ENCODE measurements at places on chromosomes 2 and 18.
A peak's percentile ranks its signal among the peaks of the same experiment; 100 is the strongest.

DNA sequence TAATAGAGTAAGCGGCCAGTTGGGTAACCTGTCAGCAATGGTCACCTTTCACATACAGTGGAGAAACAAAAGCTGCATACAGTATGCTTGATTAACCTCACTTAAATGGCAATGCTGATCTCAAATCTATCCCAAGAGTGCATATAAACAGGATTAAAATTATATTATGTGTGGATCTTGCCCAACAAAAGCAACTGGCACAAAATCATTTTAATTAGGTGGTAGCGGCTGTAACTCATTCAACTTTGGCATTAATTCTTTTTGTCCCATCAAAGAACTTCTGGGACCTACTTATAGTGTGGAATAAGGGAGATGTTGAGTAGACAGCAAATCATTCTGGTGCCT, 167.8 kb upstream of the VRK2 start:
- peak; percentile 4 for DNase-seq

GRCh38 chr2:172058660-172059059, 26.6 kb upstream of the DLX1 start:
- DNase-seq, result no peak

DNA sequence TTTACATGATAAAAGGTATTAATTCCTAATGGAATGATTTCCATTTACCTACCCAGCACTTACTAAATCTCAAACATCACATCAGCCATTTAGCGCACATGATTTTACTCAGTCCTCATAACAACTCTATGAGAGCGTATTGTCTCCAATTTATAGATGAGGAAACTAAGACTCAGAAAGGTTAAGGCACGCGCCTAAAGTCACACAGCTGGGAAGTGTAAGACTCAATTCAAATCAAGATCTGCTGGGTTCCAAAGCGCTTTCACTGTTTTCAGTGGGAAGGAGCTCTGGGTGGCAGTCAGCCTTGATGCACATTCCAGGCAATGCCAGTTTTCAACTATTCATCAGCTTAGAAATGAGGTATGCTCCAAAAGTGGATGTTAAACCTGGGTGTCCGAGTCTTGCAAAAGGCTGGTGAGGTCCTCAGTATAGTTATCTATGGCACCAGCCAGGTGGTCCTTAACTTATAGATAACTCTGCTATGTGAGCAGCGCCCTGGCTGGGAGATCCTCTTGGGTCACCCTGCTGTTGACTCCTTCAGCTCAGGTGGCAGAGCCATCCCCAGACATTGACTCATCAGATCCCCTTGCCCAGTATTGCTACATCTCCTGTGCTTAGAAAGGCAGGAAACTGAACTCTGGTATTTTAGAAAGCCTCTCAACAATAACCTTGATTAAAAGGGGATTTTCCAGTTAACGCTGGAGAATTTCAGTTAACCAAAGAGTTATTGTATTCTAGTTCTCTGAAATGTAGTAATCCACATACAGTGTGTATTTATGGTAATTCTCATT, 47.1 kb downstream of the SLC4A1AP start:
- DNase-seq, result no peak

DNA sequence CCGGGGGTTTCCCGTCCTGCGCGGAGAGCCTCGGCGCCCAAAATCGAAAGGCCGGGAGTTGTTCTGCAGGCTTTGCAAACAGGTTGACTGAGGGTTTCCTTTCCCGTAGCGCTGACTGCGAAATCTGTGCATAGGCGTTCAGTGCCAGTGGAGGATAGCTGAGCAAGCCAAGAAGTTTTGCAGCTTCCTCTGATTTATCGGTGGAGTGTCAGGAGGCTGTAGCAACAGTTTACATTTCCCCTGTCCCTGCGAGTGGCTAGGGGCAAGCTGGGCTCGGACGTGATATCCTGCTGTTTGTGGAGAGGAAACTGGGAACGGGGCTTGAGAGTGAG, 694 bp downstream of the THSD7B start:
- DNase-seq, result no peak

DNA sequence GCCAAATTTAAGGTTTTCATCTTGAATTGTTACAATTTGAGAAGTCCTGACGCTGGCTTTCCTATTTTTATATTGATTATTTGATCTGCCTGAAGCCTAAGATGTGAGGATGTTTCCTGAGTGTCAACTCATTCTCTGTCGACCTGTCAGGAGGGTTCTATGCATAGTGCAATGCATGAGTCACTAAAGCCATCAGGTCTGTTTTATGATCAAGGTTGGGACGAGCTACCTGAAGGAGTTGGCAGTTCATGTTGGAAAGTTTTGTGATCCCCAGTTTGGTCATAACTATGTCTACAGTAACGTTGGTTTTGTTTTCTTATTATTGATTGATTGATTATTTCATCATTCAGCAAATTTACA, 71.2 kb downstream of the NABP1 start:
- no peak for DNase-seq

GRCh38 chr2:132404056-132404455, 12.5 kb upstream of the GPR39 start:
- DNase-seq, result no peak

GRCh38 chr2:189821953-189822748, 37.9 kb downstream of the PMS1 start:
- no peak for DNase-seq

DNA sequence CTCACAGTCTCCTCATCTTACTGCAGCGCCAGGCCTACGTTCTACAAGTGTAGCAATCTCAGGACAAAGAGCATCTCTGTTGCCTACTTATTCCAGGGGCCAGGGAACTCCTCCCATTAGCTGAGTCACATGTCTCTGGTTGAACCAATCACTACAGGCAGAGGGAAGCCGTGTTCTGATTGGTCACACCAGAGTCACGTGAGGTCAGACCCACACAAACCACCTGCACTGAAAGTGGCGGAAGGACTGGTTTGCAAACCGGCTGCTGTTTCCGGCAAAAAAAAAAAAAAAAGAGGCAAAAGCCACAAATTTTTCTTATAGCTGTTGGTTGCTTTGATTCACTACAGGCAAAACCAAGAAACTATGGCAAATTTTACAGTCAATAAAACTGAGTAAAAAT, 21.9 kb upstream of the USP14 start:
- no peak for DNase-seq

GRCh38 chr2:29923110-29923721, 1.8 kb upstream of the ALK start:
- no peak for DNase-seq

GRCh38 chr2:134351899-134352298, 98.0 kb downstream of the MGAT5 start:
- no peak for DNase-seq

- no peak for DNase-seq
Observed at GRCh38 chr18:23257137-23257536, 121.9 kb downstream of the CABLES1 start.

DNA sequence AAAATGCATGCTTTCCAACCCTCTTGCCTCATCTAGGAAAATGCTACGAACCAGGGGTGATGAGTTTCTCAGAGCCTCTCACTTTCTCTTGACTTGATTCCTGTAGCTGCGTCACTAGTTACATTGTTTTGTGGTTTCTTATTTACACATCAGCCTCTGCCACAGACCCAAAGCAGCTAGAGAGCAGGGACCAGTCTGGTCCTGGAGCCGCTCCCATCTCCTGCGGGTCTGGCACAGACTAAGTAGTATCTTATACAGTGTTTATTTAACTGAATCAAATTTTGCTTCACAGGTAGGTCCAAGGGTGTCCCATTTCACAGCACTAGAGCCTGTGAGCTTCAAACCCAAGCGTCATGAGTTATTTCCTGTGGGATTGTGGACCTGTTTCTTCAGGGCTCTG, 310.5 kb downstream of the MYCN start:
- DNase-seq, result no peak

DNA sequence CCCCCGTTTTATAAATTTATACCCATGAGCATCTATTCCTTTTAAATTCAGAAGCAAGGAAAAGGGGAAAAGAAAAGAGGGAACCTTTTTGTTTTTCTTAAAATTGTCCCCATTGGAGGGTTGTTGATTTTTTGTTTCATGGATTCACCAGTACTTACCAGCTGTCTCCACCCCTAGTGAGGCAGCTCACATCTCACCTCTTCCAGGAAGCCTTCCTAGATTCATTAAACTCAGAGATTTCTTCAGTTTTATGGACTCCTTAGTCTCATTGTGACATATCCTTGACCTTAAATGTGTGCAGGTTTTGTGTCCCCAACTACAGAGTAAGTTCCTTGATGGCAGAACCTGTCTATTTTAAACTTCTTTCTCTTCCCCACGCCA, 35.9 kb downstream of the EFR3B start:
- no peak for DNase-seq

DNA sequence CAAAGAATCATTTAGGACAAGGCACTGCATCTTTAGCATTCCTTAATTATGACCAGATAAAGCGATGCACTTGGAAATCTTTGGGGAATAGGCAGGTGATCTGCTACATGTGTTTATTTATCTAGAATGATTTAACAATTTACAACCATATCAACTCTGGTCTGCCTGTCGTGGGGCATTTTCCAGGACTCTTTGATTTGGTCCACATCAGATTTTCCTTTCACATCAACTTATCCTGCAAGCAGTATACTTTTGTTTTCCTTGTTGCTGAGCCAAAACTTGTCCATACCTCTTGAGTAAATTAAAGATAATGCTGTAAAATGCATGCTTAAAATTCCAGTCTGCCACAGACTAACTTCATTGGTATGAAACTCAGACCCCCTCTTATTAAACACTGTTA, 312.4 kb upstream of the TCF4 start:
- DNase-seq, result no peak

GRCh38 chr18:5286525-5286924, 9.0 kb downstream of the ZBTB14 start:
- DNase-seq, result no peak

- no peak for DNase-seq
Observed at GRCh38 chr18:73124175-73124574, 256.4 kb upstream of the NETO1 start.

DNA sequence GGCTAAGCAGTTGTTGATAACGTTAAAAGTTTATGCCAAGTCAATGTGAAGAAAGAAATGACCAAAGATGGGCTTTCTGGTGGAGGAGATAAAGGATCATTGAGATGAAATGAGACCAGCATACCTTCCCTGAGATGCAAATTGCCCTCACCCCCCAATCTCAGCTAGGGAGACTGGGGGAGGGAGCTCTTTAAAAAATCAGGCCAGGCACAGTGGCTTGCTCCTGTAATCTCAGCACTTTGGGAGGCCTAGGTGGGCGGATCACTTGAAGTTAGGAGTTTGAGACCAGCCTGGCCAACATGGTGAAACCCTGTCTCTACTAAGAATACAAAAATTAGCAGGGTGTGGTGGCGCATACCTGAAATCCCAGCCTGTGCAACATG, 30.9 kb upstream of the KCMF1 start:
- no peak for DNase-seq

DNA sequence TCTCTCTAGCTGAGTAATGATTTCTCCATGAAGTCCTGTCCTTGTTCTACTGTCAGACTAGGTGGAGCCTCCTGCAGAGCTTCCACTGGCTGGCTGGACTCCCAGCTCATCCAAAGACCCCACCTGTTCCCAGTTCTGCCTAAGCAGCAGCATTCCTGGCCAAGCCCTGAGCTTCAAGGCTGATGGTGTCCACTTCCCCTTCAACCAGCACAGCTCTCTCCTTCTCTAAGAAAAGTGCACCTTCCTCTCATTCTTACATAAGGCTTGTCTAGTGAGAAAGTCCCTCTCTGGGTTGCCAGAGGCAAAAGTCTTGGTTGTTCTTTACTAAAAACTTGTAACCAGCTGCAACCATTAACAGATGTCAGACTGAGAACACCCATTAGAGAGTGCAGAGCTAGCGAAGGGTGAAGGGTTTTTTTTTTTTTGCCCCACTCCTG, 58.9 kb downstream of the CXCR4 start:
- no peak for DNase-seq

- peak; percentile 42 for DNase-seq
Observed at GRCh38 chr2:235766278-235766677, 272.4 kb downstream of the AGAP1 start.

DNA sequence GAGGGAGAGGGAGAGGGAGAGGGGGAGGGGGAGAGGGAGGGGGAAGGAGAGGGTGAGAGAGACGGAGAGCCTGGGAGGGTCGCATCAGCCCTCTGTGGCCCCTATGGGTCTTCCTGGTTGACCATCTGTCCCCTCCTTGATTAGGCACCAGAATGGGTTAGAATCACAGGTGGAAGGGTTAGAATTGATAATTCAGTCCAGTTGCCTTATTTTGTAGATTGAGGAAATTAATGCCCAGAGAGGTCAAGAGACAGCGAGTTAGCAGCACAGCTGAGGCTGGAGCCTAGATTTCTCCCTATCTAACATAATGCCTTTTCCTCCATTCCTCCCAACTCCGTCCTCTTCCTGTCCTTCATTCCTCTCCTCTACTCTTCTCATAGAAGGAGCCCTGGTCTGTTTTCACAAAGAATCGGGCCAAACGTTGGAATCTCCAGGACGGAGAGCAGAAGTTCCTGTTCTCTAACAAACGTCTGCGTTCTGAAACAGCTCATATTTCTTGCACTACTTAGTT, 338 bp upstream of the THUMPD2 start:
- DNase-seq, result peak; percentile 33

GRCh38 chr2:149579972-149580882, 7.3 kb downstream of the MMADHC start:
- no peak for DNase-seq

- DNase-seq, result no peak
Observed at GRCh38 chr2:160906878-160907277, 253.3 kb upstream of the TANK start.

DNA sequence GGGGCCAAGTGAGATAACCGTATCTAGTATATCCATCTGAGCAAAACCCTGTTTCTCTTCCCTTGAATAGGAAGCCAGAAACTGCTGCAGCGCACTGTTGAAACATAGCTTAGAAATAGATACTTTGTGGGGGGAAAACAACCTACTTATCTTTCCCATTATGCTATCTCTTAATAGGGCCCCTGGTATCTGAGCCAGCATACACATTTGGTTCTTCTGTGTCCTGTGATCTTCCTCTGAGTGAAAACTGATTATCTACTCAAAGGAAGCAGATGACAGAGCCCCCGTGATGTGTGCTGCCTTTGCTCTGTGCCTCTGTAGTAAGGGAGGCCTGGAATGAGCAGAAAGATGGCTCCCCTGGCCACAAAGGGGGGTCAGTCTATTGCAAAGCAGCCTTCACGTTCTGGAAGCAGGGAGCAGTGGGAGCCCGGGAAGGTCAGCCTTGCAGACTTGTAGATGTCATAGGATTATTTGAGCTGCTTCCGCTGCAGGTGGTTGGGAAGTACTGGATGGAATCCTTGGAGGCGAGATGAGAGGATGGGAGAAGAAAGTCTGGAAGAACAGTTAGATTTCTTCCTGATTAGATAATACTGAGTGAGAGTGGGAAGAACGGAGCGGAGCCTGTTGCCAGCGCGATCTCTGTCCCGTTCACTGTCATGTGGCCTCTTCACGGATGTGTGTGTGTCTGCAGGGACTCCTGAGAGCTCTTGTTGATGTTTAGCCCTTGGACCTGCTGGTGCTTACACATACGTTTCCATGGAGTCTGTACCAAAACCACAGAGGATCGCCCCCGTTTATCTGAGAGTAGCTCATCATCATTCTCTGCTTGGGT, 150.1 kb downstream of the AGAP1 start:
- no peak for DNase-seq

DNA sequence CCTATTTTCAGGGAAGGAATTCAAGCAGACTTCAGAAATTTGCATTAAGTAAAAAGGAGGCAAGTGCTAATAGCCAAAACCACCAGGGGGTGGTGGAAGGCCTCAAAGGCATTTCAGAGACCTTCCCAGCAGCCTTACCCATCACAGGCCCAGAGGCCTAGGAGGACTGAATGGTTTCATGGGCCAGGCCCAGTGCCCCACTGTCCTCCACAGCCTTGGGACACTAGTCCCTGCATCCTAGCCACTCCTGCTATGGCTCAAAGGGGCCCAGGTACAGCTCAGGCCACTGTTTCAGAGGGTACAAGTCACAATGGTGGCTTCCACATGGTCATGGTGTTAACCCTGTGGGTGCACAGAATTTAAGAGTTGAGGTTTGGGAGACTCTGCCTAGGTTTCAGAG, 58.6 kb upstream of the CHAC2 start:
- no peak for DNase-seq

Data from right kidney (tissue), 9 donors.